ENCODE measurements at places on chromosomes 16 and 17.

DNA sequence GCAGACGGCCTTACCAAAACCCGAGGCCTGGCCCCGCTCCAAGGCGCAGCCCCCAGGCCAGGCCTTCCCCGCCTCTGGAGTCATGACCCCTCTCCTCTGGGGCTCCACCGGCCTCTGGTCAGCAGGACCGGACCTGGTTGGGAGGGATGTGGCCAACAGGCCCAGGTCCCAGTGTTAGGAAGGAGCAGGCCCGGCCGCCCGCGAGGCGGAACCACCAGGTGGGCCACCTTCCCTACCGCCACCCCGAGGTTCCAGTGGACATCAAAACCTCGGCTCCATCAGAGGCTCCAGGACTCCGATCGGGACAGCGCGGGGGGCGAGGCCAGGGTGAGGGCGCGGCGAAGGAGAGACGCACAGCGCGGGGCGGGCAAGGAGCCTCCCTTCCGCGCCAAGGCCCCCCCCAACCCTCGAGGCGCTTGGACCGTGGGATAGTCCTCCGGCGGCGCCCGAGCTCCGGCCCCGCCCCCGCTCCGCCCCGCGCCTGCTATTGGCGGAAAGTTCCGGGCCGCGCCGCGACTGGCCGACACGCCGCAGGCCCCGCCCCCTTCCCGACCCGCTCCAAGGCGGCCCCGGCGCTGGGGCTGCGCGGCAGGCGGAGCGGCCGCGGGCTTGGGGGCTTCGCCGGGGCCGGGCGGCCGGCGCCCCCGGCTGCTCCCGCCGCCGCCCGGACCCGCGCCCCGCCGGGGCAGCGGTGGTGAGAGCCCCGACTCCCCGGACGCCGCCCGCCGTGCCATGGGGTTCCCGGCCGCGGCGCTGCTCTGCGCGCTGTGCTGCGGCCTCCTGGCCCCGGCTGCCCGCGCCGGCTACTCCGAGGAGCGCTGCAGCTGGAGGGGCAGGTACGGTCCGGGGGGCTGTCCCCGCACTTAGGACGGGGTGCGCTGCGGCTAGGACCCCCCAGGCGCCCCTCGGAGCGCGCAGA lies at the start of gene METRN:
Gene METRN (plus strand): TSS at position 561 of the 919 bp plus-strand sequence. CDS start 172 bp downstream, at position 733.
- peak; percentile 79 for DNase-seq

- no peak for DNase-seq
Observed at GRCh38 chr16:87542531-87543102, 49.8 kb upstream of the ZCCHC14 start.

- no peak for DNase-seq
Observed at GRCh38 chr17:17079336-17079735, 37.1 kb downstream of the MPRIP start.

DNA sequence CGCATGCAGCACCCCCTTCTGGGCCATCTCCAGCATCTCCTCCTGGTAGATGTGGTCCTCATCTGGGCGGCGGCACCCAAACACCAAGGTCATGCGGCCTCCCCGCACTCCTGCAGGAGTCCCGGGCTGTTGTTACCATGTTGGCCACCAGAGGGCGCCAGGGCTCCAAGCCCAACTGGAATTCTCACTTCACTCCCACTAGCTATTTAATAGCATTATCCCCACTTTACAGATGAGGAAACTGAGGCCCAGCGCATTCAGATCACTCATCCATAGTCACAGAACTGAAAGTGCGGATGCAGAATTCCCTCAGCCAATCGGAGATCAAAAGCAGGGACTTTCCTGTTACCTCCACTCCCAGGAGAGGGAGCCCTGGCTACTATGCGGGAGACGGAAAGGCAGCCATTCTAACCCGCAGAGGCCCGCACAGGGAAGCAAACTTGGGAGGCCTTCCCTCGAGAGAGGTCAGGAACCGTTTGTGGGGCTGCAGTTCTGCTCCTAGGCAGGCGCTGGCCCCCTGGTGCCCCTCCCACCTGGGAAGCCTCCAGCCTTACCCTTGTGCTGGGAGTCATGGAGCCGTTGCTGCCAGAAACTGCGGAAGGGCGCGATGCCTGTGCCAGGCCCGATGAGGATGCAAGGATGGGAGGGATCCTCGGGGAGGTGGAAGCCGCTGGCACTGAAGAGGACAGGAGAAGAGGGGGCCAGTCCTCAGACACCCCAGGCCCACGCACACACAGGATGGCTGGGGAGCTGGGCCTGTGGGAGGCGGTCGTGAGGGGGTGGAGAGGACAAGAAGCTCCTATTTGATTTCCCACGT lies 40.1 kb downstream of the NOS2 start:
- peak; percentile 56 for DNase-seq

- no peak for DNase-seq
Observed at GRCh38 chr17:31060791-31061550, 33.8 kb upstream of the NF1 start.

GRCh38 chr16:11250091-11250785 lies 5.8 kb downstream of the SOCS1 start:
- DNase-seq: no peak

DNA sequence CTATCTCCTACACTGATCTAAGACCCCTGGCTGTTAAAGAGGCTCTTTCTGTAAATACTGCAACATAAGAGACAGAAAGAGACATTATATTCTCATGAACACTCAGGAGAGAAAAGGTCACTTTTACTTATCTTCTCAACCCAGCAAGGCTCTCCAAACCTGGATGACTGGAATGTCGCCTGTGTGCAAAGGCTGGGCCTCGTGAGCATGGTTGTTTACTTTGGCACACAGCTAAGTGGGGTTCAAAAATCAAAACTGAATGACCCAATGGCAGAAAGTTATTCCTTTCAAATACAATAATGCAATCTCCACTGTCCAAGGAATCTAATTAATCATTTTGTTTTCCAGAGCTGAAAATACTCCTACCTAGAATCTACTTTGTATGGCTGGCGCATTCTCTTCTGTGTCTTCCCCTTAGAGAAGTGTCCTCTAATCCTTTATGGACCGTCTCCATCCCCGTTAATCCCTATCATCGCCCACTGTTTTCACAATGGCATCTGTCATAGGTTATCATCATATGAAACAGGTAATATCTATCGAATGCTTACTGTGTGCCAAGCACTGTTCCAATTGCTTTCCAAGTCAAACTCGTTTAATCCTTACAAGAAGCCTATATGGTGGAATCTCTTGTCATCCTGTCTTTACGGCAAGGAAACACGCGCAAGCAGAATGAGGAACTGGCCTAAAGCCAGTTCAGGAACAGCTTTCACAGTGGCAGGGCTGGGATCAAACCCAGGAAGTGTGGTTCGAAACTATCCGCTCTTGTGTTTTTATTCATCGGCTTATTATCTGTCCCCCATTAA lies 1.3 kb downstream of the SLX4 start:
- no peak for DNase-seq

DNA sequence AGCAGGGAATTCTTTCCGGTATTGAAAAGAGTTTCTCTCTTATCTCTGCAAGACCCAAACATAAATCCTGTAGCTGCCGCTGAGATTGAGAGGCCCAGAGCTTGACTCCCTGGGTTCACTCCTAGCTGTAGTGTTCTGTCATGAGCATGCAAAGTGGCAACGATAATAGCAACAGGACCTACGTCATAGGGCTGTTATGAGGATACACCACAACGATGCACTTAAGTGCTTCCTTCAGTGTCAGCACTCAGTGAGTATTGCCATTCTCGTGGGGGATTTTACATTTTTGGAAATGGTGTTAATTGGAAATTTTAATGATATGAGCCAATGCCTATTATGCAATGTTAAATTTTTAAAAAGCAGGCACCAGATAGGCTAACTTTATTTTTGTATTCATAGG lies 199.8 kb downstream of the CYLD start:
- no peak for DNase-seq

- no peak for DNase-seq
Observed at GRCh38 chr16:83959656-83960434, 6.8 kb downstream of the OSGIN1 start.

GRCh38 chr17:30312226-30312625 lies 20.5 kb upstream of the BLMH start:
- no peak for DNase-seq

- no peak for DNase-seq
Observed at GRCh38 chr17:12457493-12457892, 208.2 kb upstream of the MYOCD start.

GRCh38 chr16:22302776-22303363 lies 5.7 kb downstream of the POLR3E start:
- no peak for DNase-seq

DNA sequence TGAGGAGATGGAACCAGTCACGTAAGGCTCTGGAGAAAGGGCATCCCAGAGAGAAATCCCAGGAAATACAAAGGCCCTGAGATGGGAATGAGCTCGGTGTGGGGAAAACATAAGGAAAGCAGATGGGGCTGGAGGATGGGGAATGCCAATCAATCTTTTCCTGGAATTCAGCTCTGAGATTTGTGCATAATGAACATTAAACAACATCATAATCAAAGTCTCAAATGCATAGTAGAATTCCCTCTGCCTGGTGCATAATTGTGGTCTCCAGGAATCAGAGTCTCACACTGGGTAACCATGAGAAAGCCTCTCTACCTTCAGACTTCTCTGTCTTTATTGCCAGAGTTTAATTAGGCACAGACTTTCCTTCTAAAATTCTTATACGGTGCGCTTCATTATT lies 30.8 kb downstream of the OTOA start:
- no peak for DNase-seq

DNA sequence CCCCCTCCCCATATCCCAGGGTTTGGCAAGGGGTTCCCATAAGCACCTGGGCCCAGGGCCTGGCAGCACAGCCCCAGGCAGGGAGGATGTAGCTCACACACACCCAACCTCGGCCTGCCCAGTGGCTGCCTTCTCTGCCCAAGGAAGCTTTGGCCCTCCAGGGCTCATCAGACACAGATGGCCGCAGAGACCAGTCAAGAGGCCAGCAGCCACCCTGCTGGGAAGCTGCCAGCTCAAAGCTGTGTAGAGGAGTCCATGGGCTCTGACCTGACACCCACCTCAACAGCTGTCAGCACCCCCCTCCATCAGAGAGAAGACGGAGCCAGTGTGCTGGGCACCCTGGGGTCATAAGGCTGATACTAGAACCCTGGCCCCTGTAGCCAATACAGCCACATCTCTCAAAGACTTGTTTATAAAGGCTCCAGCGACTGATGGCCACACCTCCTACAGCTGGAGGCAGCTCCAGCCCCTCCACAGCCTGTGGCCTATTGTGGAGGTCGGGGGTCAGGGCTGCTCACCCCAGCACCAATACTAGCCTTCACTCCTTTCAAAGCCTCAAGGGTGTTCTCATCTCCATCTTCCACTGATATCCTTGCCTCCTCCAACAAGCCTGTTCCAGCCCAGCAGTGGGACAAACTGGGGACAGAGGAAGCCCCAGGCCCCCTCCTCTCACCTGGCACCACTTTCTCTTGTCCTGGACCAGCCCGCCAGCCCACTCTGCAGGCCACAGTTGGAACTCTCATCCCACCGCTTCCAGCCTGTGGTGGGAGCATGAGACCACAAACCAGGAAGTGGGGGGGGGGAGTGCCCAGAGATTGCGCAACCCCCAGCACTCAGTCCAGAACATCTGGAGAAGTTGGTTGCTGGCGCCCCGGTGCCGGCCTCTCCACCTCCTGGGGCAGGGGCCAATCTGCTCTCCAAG lies 2.2 kb upstream of the MPG start:
- no peak for DNase-seq

DNA sequence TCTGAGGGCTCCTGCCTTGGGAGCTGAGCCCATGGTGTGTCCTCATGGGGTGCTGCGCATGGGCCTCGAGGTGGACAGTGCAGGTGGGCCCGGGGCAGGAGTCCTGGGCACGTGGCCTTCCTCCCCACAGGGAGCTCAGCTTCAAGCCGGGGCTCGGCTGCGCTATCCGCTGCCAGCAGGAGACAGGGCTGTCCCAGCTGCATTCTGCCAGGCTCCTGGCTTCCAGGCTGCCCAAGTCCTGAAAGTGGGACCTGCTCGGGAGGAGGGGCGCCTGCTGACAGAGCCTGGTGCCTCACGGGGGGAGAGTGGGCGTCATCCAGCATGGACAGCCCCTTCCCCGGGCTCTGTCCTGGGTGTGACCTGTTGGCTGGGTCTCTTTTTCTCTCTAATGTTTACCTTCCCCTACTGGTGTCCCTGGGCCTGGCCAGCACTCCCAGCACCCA lies 7.1 kb downstream of the TRAF7 start:
- DNase-seq: no peak

DNA sequence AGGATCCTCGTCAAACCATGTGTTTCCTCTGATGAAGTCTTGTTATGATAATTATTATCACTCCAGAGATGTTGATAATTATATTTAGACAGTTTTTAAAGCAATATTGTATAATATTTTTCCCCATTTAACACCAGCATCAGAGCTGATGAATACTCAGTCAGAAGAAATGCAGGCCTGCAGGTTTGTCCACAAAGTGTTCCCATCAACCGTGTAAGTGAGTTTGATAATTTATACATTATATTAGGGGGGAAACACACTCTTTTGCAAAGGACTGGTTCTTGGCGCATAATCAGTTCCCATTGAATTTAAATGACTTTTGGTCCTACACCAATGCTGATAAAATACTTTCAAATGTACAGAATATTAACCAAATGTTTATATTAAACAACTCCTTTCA lies 454.8 kb downstream of the TOX3 start:
- no peak for DNase-seq

DNA sequence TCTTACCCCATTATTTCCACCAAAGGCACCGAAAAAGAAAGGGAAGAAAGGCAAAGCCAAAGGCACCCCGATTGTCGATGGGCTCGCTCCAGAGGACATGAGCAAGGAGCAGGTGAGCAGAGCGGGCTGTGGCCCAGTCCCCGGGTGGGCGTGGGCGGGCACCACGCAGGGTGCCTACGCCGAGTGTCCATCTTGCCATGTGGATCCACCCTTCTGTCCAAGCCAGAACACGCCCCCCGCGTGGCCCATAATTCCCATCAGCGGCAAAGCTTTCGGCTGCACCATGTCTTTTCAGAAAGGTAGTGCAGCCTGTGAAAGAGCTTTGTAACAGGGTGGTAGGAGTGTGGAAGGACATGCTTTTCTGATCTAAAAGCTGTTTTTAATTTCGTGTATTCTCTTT lies 8.4 kb upstream of the DBNDD1 start:
- DNase-seq: no peak

DNA sequence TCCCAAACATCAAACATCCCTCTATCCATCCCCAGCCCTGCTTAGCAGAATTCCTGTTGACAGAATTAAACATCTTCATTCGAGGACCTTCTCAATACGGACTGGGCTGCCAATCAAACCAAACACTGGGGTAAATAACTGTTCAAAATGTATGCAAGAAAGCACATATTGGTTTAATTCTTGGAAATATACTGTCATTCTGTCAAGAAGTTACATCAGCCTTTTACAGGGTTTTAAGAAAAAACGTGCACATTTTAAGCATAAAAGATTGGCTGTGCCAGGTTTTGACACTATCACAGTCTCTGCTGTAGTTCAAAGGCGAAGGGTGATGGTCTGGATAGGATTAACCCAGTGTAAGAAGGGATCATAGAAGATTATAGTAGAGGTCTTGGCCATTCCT lies 25.1 kb upstream of the CCNF start:
- no peak for DNase-seq

- DNase-seq: peak; percentile 78
Observed at GRCh38 chr17:50094243-50094752, 853 bp upstream of the PDK2 start.

All from activated CD4-positive, alpha-beta T cell treated with anti-CD3 and anti-CD28 coated beads for 1 hour (primary cell).